ENCODE measurements at places on chromosomes 3 and 15.

DNA sequence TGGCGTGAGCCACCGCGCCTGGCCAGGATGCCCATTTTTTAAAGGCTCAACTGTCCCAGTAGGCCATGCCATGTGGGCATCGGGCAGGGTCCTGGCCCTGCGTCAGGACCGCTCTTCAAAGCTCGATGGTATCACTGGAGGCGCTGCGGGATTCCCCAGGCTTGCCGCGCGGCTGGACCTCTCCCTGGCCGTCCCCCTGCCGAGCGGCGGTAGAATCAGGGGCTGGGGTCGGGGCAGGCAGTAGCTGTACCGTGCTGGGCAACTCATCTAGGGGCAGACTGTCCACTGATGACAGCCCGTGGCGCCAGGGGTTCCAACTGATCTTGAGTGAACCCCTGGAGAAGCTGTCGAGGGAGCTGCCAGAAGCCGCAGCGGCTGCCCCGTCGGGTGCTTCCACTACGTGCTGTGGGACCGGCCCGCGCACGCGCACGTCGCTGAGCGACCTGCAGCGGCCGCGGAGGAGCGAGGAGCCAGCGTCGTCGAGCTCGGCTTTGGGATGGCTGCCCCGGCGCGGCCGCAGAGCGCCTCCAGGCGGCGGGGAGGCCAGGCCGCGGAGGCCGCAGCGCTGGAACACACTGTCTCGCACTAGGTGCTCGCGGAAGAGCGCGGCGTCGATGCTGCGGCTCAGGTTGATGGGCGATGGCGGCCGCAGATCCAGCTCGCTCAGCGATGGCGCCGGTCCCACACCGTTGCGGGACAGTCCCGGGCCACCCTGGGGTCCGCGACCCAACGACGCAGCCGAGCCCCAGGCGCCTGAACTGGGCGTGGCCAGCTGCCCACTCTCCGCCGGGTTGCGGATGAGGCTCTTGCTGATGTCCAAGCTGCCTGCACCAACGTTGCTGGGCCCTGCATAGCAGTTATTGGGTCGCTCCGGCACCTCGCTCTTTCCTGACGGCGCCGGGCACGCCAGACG, 5.8 kb downstream of the PRRT3 start:
- DNase-seq: no peak

- DNase-seq: no peak
Observed at GRCh38 chr3:55006244-55006676, 78.4 kb upstream of the LRTM1 start.

DNA sequence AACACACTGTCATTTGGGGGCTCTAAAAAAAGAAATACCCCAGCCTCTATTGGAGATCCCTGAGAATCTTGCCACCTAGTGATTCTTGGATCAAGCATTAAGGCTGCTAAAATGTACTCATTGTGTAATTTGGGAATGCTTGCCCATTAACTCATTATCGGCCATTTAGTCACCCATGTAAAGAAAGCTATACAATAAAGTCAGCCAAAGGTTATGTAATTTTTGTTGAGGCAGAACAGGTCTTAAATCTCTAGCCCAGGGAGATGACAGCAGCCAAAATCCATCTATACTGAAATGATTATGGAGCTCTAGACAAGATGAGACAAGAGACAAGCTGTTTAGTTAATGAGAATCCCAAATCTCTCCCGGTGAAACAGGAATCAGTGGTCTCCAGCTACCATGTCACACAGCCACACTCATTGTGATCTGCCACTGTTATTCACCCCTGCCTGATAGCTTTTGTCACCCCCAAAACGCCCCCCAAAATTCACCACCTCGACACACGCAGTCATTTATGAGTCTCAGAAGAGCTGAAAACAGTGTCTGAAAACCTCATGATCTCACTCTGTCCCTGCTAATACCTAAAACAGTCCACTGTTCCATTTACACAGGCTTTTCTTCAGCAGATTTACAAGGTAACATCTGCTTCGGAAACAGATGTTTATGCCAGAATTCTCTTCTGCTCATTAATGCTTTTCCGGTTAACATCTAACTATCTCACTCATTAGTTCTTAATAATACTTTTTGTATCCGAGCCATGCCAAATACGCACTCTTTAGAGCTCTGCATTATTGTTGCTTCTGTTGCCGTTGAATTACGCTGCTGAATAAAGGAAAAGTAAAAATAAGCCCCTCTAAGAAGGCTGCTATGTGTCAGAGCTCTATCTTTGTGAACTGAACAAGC, 138.5 kb downstream of the RORA start:
- no peak for DNase-seq

- DNase-seq: no peak
Observed at GRCh38 chr3:108006077-108006771, 84.6 kb downstream of the CD47 start.

GRCh38 chr3:187808527-187808895, 63.2 kb upstream of the BCL6 start:
- no peak for DNase-seq

GRCh38 chr3:8239718-8240695, 261.6 kb upstream of the LMCD1 start:
- no peak for DNase-seq

- no peak for DNase-seq
Observed at GRCh38 chr3:14477311-14477935, 62.7 kb downstream of the GRIP2 start.

DNA sequence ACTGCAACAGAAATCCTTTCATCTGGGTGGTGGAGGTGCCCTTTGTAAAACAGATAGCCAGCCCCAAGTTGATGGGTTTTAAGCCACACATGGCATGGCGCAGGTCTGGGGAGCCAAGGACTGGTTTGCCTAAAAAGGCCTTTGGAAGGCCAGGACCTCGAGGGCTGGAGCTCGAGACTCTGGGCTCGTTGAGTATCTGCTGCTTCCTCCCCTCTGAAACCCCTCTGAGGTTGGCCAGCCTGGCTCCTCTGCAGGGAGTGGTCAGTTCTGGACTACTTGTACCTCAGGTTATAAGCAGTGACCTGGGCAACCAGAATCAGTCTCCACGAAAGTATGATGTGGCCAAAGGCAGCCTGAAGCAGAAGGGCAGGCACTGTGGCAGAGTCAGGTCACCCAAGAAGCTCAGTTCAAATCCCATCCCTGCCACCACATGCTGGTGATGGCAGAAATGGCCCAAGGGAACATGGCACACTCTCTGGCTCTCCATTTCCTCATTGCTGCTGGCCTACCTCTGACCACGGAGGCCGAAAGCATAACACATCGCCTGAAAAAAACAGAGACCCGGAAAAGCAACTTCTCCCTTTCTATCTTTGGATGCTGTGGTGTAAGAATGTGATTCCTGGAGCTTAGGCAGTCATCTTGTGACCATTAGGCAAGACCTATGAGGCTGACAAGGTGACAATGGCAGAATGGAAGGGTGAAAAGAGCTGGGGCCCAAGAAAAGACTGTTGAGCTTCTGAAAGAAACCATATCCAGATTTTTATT, 51.2 kb downstream of the WNT7A start:
- no peak for DNase-seq

DNA sequence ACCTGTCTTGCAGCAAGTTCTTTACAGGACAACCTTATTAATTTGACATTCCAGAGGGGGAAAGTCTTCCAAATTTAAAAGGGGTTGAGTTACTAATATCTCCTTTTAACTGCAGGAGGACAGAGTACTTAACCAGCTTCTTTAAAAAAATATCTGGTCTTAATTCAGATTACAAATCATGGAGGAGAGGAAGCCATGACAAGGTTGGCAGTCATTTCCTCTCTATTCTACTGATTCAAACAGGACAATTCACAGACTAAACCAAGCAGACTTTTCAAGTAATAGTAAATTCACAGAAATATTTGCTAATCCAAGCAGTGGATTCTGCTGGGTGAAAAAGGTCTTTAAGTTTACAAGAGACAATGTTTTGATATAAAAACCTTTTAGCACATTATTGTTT, 185.3 kb downstream of the CFAP20DC start:
- DNase-seq: no peak

DNA sequence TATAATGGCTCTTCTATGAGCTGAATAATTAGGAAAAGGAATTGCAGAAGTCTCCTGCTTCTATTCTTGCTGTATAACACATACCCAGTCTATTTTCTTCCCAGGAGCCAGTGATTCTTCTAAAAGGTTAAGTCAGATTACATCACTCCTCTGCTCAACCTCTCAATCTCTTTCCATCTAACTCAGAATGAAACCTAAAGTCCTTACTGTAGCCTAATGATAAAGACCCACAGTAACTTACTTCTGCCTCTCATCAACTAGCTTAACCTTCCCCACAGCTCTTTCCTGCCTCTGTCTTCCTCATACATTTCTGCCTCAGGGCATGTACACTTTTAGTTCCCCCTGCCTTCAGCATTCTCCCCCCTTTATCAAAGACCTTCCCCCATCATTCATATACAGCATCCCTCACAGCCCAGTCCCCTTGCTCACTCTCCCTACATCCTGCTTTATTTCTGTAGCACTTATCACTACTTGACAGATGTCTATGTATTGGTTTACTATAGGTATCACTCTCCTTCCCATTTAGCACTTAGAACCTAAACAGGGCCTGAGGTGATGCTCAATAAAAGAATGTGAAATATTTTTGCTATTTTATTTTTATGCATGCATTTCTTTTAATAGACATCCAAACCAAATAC, 28.5 kb upstream of the CMTM6 start:
- DNase-seq: no peak

DNA sequence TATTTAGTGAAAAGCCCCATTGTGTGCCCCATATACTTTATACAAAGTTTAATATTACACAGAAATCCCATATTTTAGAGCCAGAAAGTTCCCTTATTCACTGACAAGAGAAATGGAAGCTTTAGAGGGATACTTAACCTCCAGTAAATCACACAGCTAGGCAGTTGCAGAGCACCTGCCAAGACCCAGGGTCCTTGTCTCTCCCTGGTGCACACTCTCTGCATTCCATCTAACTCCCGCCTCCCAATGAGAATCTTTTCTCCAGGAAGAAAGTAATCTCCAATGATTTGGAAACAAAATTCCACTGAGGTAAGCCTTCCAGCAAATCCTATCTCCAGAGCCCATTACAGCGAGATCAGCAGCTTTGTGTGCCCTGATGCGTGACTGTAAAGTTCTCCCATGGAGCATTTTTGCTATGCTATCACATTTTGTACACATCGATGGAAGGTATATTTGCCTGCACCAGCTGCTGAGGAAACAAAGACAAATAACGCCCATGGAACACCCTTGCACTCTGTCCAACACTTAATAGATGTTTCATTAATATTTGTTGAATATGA, 41.4 kb downstream of the ULK4 start:
- no peak for DNase-seq

- DNase-seq: no peak
Observed at GRCh38 chr3:156353563-156353962, 201.4 kb downstream of the SSR3 start.

- no peak for DNase-seq
Observed at GRCh38 chr3:122974764-122975162, 52.8 kb downstream of the SEMA5B start.

DNA sequence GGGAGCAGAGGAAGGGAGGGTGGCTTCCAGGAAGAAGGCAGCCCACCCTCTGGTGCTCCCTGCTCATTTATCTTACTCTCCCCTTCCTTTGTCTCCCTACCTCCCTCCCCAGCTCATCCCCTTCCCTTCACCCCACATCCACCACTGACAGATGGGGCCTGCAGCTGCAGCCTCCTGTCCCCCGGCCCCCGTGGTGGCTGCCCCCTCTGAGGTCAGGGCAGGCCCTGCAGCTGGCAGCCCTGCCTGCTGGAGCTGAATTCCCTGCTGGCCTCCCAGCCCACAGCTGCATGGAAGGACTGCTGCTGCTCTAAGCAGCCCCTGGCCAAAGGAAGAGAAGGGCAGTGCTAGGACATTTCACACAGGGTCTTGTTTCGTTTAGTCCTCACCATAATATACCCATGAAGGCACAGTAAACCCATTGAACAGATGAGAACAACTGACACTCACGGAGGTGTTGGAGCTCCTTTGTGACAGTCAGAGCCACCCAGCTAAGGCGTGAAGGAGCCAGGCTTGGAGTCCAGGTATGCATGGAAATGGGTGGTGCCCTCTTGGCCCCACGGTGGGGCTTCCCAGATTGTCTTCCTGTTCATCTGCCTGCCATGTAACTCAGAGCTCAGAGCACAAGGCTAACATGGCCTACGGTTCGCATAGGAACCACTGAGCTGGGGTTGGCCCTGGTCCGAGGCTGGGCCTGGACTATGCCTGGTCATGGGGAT, 121.7 kb upstream of the PRR20G start:
- no peak for DNase-seq

DNA sequence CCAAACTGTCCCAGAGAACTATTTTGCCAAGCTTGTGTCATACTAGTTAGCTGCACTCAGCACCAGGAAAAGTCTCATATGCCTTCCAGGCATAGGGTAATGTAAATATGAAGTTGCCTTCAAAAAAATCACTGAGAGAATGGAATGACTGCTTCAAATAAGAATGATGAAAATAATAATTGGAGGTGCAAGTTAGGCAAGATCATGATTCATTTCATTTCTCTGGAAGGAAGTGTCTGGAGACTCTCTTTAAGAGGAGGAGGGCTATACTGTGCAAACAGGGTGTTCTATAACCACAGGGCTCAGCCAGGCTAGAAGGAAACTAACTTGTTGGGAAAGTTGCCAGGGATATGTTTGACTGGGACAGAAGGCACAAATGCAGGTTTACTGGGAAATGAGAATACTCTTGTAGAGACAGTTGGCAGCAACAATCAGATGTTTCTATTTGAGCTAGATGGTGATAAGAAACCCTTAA, 4.3 kb downstream of the SIDT1 start:
- DNase-seq: no peak

- DNase-seq: no peak
Observed at GRCh38 chr3:109977897-109978296, 640.6 kb upstream of the DPPA4 start.

DNA sequence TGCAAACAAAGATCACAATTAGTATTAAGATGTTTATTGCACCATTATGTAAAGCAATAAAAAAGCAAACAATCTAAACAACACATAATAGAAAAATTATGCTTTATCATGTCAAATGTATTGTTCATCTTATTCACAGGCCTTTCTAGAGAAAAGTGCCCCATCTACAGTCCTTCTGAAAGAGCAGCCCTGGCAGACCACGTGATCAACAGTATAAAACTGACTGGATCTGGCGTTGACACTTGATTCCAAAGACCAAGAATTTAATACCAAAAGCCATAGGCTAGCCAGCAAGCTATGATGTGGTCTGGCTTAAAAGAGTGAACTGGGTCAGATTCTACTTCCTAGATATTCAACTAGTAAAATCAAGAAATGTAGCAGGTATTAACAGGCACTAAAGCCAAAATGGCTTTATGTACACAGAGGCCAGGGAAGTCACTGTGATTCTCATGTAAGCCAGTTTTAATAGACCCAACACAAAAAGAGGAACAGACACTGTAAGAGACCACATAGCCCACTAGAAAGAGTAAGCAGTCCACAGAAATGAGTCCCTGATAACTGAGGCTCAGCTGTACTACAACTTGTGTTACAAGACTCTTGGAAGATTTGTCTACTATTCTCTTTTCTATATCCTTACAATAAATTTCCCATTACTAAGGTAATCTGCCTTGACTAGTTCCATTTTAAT, 32.5 kb downstream of the DMXL2 start:
- DNase-seq: no peak

Measured in GF-D8 (cell line).